ENCODE measurements at places on chromosomes 2 and 18.
A peak's percentile ranks its signal among the peaks of the same experiment; 100 is the strongest.

DNA sequence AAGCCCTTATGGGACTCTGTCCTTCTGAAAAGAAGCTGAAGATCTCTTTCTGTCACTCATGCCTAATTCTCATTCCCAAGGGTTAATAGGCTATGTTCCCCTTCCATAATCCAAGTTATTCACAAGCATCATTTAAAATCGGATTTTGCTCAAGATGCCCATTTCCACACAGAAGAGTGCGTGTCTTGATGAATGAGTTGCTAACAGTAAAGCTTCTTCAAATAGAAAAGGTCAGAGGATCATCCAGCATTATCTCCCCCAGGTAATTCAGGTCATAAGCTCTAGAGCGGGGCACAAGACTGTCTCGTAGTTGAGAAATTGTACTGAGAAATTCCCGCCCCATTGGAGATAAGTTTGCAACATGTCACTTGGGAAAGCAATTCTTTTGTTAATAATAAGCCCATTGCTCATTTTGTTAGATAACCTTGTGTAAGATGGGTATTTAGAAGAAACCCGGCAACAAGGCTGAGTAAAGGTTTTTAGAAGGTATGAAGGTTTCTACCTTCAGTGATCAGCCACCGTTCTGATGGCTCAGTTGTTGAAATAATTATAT lies 290.7 kb upstream of the EPAS1 start:
- no peak for DNase-seq

GRCh38 chr2:241885946-241886643 lies 16.6 kb downstream of the RTP5 start:
- DNase-seq: no peak

- no peak for DNase-seq
These were observed 49.6 kb downstream of the ZCCHC2 start for GRCh38 chr18:62572456-62572855.

GRCh38 chr2:150144546-150145298 lies 342.7 kb downstream of the RND3 start:
- DNase-seq: peak; percentile 55

DNA sequence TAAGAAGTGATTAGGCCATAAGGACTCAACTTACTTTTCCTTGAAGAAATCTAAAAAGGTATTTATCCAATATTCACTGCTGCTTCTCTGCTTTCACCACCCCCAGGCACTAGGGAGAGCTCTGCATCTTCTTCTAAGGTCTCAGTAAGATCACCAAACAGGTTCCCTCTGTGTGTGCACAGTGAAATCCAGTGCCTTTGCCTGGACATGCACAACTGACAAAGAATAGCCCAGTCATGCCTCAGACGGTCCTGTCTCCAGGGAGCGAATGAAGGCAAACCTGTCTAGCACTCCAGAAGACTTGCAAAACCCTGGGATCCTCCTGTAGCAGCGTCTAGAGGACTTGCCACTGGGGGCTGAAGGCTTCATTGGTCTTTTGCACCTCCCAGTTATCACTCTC lies 344.5 kb upstream of the LRATD1 start:
- no peak for DNase-seq

GRCh38 chr2:84879584-84880394 lies 1.1 kb downstream of the TRABD2A start:
- no peak for DNase-seq

- peak; percentile 81 for DNase-seq
These were observed 113.7 kb upstream of the ZFP36L2 start for GRCh38 chr2:43340066-43340465.

DNA sequence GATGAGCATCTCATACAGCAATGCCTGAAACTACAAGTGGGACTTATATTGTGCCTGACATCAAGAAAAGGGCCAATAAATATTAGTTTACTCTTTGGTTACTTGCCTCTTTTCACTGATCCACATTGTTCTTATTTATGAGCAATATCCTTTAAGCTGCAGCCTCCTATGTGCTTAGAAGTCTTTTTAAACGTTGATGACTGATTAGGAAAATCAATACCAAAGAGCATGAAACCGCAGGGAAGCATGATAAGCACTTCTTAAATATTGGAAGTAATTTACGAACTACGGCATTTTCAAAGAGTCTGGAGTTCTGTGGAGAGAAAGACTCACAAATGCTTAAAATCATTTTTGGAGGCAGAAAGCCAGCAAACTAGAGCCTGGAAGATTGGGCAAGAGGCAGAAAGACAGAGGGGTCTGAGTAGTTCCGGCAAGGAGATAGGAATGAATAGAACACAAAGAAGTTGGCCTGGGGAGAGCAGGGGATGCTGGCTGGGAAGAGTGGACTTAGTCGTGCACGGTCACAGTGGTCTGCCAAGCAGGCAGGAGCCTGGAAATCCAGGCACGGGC lies 122.6 kb upstream of the NOSTRIN start:
- no peak for DNase-seq

DNA sequence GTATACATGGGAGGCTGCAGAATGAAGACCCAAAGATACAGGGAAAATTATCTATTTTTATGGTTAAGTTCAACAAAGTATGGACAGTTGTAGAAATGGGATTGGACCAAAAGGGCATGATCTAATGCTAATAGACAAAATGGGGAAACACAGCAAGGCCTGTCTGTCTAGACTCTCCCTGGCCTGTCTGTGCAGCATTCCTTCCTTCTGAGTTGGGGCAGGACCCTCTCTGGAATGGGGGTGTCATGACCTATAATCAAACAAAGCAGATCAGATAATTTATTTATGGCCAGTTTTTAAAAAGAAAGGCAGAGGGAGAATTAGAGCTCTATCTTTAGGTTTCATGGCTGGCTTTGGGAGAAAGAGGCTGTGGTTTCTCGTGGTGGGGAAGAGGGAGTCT lies 104.4 kb downstream of the CTIF start:
- DNase-seq: peak; percentile 68

GRCh38 chr2:112137516-112138158 lies 548 bp upstream of the FBLN7 start:
- DNase-seq: peak; percentile 14

Data from fibroblast of upper back skin (primary cell).